ENCODE measurements at places on chromosomes 5 and 9. TPM values are rescaled to one million over a fixed set of nuclear protein-coding genes. Genes with fewer than 3 reads are reported as not detected.

The TEX48 gene
- total RNA-seq: 44.0 TPM

The TAL2 gene
- total RNA-seq: not detected

The TRUB2 gene
- 14.6 TPM for total RNA-seq

The BRINP1 gene
- 1.7 TPM for total RNA-seq

The C9 gene
- 0.16 TPM for total RNA-seq

The B4GALT7 gene
- total RNA-seq: 49.9 TPM

The C5orf52 gene
- total RNA-seq: 13.9 TPM

The LECT2 gene
- 0.87 TPM for total RNA-seq

The POU5F2 gene
- 6.5 TPM for total RNA-seq

The RORB gene
- total RNA-seq: 1.5 TPM

The LRRC19 gene
- total RNA-seq: 0.08 TPM

Data from testis (tissue), 5 donors.